Activated CD4-positive, alpha-beta T cell treated with anti-CD3 and anti-CD28 coated beads, Interleukin-2, amount 10 ng/mL, durations not matched to agents 24 days and 14 days (primary cell): ENCODE measurements at places on chromosomes 3 and 15. TPM values are rescaled to one million over a fixed set of nuclear protein-coding genes. Genes with fewer than 3 reads are reported as not detected.

The CD200 gene
- 144 and 151 TPM in 2 replicates for total RNA-seq

The STRIT1 gene
- not detected in 2 replicates for total RNA-seq

The ARRDC4 gene
- total RNA-seq, result 1.0 and 1.1 TPM in 2 replicates

- DNase-seq, result peak; percentile 30
Observed at GRCh38 chr3:112610121-112610520, 30.8 kb downstream of the CCDC80 start.

- DNase-seq, result no peak
Observed at GRCh38 chr3:64345371-64345770, 120.1 kb upstream of the PRICKLE2 start.

- peak; percentile 30 for DNase-seq
Observed at GRCh38 chr15:100810831-100811230, 68.8 kb upstream of the ALDH1A3 start.

- no peak for DNase-seq
Observed at GRCh38 chr3:70264122-70264780, 48.2 kb downstream of the MDFIC2 start.

DNA sequence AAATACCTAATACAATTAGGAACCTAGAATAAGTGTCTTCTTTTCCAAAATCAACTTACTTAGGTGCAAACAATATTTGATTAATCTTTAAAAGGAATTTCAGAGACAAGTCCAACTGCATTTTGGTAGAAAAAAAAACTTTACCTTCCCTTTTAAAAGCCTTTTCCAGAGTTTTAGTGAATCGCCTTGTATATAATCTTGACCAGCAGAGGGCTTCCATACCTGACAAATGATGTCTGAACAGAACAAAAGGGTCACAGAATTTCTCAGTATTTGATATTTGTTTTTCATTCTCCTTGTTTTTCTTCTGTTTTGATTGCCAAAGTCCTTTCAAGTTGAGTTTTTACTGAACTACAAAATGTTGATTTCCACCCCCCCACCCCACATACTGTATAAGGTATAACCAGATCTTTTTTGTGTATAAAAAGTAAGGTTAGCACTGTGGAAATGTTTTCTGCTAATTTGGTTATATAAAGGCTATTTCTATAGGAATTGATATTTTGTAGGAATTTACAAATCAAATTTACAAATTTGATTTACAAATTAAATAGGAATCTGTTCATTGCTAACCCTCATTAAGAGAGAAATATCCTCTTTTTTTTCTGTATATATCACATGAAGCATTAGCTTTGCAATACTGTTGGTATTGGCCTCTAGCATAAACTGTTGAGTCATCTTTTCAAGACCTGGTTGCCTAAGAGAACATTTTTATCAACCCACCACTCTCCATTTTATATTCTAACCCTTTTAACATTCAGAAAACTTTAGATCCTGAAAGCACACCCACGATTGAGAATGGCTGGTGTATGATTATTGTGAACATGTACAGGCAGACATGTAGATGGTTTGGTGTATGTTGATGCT is 464.1 kb upstream of the RARB start:
- no peak for DNase-seq

GRCh38 chr3:72999951-73000350 is 3.3 kb downstream of the PPP4R2 start:
- peak; percentile 69 for DNase-seq

DNA sequence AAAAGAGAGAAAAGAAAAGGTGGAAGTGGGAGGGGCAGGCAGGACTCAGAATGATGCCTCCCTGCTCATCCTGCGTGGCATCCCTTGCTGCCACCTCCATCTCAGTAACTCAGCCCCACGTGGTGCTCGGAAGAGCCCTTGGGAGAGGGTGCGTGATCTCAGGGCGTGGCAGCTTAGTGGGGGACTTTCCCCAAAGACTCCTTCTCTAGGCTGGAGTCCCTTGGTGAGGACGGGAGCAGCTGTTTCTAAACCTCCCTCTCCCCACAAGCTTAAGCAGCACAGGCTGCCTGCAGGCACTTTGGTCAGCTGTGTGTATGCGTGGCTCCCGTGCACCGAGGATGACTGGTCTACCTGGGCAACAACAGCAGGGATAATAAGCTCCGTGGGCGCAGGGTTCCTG is 7.4 kb upstream of the ANPEP start:
- no peak for DNase-seq

GRCh38 chr3:50147447-50147846 is 7.7 kb upstream of the SEMA3F start:
- no peak for DNase-seq

DNA sequence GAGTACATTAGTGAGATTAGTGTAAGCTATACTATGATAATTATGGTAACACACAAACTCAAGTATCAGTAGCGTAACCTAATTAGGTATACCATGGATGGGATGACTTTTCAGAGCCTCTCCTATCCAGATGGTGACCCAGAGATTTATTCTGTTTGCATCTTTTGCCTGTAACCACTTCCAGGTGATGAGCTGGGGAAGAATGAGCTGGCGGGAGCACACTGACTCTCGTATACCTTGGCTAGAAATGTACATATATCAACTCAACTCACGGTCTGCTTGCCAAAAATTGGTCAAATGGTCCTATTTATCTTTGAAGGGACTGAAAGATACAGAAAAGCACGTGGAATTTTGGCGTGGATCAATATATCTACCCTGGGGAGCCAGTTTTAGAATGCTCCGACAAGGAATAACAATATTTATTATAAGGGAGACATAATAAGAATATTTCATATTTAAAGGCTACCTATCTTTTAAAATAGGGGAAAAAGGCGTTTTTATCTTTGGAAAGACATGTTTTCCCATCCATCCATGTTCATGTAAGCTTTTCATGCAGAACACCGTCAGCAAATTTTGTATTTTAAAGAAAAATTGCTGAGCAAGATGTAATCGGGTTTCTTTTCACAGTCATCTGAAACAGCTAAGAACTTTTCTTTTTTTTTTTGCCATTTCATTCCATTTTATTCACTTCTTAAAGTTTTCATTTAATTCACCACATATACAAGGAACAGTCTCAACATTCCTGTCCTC is 502.6 kb upstream of the CBLB start:
- no peak for DNase-seq
